NCI-H526 treated with DMSO at 0.1 percent for 48 hours (cell line): ENCODE measurements at places on chromosomes 4 and X.

DNA sequence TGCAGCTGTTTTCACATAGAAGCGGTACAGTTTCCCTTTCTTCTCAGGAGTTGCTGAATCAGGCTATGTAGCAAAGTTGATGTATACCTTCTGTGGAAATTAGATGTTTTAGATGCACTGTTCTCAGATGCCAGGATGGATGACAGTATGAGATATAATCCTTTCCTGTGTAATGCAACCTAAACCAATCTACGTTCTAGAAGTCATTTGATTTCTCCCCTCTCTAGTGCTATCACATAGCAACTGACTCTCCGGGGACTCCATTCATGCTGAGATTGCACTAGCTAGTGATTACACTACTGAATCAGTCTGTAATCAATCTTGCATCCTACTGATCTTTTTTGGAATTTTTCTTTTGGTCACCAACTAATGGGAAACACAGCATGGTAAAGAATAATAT, 1881.7 kb downstream of the PCDH7 start:
- DNase-seq = no peak

- no peak for DNase-seq
Measured at GRCh38 chr4:1775731-1776500, 17.2 kb upstream of the FGFR3 start.

- no peak for DNase-seq
Measured at GRCh38 chr4:34932591-34932990, 1311.7 kb downstream of the ARAP2 start.

- DNase-seq = no peak
Measured at GRCh38 chrX:149870840-149871239, 10.1 kb upstream of the MAGEA8 start.

- no peak for DNase-seq
Measured at GRCh38 chr4:101307899-101308298, 39.4 kb downstream of the PPP3CA start.

DNA sequence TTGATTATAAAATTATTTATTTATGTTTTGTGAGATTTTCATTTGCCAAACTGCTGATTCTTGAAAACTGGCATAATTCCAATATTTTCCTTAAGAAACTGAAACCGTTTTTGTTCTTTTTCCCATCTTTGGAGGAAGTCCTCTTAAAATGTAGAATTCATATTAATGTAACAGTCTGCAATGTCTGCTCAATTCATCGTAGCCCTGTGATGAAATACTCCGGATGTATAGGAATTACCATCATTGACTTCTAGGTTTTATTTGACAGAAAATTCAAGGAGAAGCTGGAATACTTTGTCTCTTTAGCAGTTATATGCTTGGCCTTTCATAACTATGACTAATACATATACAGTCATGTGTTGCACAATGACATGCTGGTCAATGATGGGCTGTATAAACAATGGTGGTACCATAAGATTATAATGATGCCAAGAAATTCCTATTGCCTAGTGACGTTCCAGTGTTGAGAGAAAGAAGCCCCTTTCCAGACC, 185.0 kb upstream of the GPRIN3 start:
- no peak for DNase-seq

GRCh38 chr4:23769406-23769805, 120.4 kb downstream of the PPARGC1A start:
- DNase-seq = no peak

- no peak for DNase-seq
Measured at GRCh38 chrX:136907621-136908020, 27.1 kb upstream of the RBMX start.

- no peak for DNase-seq
Measured at GRCh38 chrX:74272230-74272629, 31.8 kb upstream of the ZCCHC13 start.

GRCh38 chr4:183424109-183424744, 20.2 kb upstream of the CDKN2AIP start:
- DNase-seq = no peak

DNA sequence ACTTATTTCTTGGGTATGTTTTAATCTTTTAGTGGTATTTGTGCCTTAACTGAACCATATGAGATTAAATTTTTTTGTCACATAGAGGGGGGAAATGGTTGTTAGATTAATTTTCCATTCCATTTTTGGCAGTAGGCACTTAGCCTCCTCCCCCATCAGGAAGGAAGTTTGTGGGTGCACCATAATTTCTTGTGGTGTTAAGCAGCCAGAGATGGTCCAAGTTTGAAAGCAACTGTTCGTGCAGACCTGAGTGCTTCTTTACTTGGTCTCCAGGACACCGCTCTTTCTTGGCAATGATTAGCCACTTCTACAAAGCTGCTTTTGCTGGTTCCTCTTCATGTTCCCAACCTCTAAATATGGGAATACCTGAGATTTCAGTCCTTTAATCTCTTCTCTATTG, 92.7 kb upstream of the RPL34 start:
- no peak for DNase-seq

DNA sequence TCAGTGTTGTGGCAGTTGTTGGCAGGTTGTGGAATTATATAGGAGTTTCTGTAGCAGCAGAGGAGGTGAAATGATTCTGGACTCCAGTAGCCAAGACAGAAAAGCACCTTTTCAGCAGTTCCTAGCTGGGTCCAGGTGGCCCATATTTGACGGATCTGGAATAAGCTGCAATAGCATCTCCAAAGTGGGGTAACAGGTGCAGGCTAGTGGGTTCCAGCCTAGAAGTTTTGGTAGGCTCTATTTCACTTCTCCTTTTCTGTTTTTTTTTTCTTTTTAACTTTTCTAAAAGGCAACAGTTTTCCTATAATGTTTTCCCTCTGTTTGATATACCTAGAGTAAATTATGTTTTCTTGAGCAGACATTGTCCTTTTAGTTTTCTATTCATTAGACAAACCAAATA, 392.5 kb downstream of the C4orf33 start:
- no peak for DNase-seq

GRCh38 chr4:68038272-68038671, 75.0 kb upstream of the TMPRSS11A start:
- no peak for DNase-seq

- DNase-seq = no peak
Measured at GRCh38 chrX:17692709-17693346, 44.5 kb upstream of the SCML1 start.

DNA sequence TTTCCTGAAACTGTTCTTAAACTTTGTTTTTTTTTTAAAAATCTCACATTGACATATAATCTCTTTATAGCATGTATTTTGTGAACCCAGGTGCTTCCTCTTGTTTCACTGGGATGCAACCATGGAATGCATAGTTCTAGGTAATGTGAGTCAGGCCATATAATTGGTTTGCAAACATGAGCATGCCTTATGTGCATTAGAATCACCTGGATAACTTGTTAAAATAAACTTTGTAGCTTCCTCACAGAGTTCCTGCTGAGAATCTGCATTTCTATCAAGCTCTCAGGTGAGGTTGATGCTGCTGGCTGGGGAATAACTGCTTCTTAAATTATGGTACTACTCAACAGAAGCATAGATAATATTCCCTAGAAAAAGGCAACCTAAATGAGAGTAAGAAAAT, 940.3 kb upstream of the LCORL start:
- no peak for DNase-seq

DNA sequence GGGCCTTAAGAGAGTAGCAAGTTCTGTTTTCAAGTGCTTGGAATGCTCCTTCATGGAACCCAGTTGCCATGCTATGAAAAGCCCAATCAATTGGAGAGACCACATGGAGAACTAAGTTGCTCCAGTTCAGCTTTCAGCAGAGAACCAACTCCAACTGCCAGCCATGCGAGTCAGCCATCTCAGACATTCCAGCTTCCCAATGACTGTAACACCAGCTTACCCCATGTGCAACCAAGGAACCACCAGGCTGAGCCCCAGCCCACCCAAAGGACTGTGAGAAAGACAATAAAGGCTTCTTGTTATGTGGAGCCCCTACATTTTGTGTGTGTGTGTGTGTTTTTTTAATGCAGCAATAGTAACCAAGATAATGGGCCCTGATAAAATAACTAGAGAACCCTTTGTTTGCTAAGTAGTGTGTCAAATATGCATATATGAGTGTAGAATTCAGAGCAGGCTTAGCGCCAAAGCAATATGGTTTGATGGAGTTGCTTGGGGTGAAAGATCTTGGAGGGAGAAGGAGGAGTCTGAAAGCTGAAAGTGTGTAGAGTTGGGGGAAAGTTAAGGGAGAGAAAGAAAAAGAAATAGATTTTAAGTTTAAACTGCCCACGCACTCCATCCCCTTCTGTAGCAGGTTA, 35.0 kb upstream of the CCKAR start:
- DNase-seq = no peak

- DNase-seq = no peak
Measured at GRCh38 chr4:74237425-74237966, 70.8 kb upstream of the EPGN start.

- no peak for DNase-seq
Measured at GRCh38 chr4:121978172-121978516, 26.3 kb upstream of the TRPC3 start.

GRCh38 chrX:96453139-96453538, 231.5 kb upstream of the DIAPH2 start:
- no peak for DNase-seq

- DNase-seq = no peak
Measured at GRCh38 chr4:42453612-42454011, 56.3 kb downstream of the SHISA3 start.

GRCh38 chr4:1309261-1310010, 19.7 kb downstream of the MAEA start:
- DNase-seq = no peak

DNA sequence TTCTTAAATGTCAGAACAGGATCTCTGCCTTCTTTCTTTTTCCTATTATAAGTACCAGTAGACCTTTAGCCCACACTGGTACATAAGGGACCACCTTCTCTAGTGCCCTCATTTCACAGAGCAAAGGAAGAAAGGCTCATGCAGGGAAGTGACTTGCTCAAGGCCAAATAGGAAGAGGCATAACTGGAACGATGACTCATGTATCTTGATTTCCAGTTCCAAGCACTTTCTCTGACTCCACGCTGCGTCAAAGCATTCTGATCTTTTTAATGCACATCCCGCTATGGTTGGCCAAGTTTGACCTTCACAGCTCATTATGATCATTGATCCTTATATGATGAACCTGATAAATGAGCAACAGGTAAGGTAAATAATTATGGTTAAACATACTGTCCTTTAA, 542.0 kb downstream of the GBA3 start:
- DNase-seq = no peak

- no peak for DNase-seq
Measured at GRCh38 chr4:9599266-9599665, 155.1 kb downstream of the DEFB131A start.

DNA sequence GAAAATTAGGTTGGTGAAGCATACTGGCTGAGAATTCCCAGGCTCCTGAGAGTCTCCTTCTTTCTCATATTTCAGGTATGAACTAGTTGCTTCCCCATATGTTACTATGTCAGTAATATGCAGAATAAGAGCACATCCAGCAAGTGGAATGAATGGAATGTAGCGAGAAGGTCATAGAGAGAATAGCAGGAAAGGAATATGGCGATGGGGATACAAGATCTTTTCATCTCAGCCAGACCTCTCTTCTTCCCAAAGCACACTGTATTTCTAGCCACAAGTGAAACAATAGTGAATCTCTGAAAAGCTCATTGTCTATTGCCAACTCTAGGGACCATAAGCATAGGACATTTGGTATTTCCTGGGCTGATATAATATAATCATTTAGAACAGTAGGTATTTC, 54.6 kb upstream of the MMAA start:
- no peak for DNase-seq

DNA sequence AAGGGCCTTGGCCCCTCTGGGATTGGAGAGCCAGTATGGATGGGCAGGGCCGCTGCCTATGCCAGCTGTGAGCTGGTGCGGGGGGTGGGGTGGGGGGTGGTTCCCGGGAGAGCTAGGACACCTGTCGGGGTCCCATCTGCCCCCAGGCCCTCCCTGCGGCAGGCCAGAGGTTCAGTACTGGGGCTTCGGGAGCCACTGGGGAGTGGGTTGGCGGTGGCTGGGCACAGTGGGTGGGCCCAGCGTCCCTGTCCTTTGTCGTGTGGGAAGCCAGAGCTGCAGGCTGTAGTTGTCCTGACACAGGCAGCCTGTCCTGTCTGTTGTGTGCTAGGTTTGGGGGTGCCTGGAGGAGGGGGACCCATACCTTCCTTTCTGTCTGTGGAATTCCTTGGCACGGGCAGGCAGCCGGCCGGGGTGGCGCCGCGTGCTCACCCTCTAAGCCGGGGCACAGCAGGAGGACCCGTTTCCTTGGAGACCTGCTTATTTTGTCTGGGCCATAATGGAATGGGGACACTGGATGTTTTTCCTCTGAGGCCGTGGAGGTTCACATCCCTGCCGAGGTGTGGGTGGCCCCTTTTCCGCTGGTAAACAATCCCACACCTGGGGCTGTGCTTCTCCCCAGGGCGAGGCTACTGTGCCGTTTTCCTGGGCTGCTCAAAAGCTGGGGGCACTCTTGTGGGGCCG, 14.8 kb downstream of the DOK7 start:
- DNase-seq = no peak

GRCh38 chr4:153669838-153670237, 14.2 kb upstream of the TLR2 start:
- no peak for DNase-seq

DNA sequence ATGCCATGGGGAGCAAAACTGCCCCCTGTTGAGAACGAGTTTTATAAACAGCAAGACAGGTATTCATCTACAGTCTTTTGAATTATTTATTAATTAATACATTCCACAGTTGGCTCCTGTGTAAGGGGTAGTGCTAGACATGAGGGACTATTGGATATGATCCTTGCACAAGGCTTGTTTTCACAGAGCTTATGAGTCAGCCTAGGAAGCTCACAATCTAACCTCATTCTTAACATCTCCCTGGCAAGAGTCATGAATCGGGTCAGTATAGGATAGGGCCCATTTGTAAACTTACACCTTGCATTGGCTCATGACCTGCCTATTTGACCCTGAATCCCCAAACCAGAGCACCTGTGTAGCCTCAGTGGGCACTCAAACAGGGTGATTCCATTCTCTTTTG, 209.1 kb upstream of the HCCS start:
- no peak for DNase-seq
